ENCODE measurements at places on chromosomes 5 and 9.

DNA sequence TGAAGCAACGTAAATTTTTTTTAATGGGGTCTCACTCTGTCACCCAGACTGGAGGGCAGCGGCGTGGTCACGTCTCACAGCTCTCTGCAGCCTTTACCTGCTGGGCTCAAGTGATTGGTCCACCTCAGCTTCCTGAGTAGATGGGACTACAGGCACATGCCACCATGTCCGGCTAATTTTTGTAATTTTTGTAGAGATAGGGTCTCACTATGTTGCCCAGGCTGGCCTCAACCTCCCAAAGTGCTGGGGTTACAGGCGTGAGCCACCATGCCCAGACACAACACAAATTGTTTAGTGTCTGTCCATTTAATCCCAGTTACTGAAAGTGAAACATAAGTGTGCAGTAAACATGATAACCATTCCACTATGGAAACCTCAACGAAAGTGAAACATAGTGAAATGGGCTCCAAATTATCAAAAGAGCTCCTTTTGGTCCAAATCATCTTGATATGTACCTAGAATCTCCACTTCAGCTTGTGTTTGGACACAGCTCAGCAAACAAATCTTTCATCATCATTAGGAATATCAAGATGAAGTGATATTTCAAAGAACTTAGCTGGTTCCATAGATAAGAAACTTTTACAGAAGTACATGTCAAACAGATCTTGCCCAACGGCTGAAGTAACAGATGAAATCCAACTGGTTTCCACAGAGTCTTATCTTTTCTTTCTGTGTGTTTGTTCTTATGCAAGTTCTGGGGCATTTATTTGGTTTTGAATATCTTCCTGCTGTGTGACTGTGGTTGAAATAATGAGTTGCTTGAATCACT is 41.2 kb upstream of the PLPP1 start:
- DNase-seq, result no peak

GRCh38 chr5:141914199-141914743 is 9.4 kb upstream of the DELE1 start:
- no peak for DNase-seq

GRCh38 chr5:78025540-78025939 is 249.4 kb upstream of the TBCA start:
- no peak for DNase-seq

DNA sequence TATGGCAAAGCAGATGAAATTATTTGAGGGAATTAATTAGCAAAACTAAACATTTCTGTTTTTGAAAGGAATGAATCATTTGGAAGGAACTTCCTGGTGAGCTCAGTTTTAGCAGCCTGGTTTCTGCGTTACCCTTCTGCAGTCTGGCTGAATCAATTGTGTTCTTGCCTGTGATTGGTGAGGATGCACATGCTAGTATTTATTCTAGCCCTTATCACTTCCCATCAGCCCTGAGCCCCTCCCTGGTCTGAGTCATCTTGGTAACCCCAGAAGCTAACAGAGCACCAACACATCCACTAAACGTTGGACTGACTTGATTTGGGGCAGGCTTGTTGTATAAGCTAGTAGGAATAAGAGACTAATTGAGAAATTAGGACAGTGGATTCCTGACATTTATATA is 6.6 kb downstream of the TJP2 start:
- peak; percentile 93 for DNase-seq

GRCh38 chr5:162325143-162325727 is 257.7 kb downstream of the GABRG2 start:
- DNase-seq, result no peak

DNA sequence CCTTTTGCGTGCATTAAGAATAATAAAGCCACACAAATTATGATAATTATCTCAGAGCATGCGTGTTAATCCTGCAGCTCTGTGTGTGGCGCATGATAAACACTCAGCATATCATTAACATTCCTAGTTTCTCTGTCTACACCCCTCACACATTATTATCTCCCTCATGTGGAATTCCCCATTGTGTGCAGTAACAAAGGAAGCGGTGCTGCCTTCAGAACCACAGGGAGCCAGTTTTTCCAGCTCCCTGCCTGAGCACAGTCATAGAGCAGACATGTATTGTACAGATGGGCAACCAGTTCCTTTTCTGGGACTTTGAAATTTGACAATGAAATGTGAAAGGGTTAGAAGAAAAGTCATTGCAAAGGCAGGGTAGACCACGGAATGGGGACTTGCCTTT is 1365.5 kb upstream of the CDH9 start:
- no peak for DNase-seq

- DNase-seq, result no peak
Observed at GRCh38 chr5:127355337-127355736, 64.7 kb downstream of the MEGF10 start.
